Stimulated activated naive B cell treated with anti-CD40 and anti-IgM and Interleukin-4, amounts not matched to agents 10 μg/mL and 1 μg/mL and 100 μg/mL, for 72 hours (primary cell): ENCODE measurements at places on chromosomes 12 and 14.

- DNase-seq: no peak
Observed at GRCh38 chr14:92609955-92610354, 96.4 kb downstream of the RIN3 start.

DNA sequence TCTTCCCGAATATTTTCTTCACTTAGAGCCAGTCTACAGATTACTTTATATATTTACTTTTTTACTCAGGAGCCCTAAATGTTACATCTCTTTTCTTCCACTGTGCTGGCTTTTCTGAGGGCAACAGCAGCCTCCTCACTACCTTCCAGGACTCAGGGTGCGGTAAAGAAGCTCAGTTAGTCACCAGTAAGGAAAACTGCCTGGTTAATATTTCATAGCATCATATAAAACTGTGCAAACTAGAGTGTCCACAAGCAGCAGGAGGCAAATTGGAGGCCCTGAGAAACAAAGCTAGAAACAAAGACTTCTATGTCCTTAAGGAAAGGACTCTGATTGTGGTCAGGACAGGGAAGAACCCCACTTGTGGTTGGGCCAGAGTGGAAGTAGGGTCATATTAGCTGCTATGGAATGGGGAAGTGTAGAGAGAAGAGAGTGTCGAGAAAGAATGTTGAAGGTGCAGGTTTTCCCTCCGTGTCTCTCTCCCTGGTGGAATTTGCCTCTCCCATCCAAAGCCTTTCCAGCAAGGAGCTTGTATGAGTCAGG lies 220.1 kb downstream of the SLC15A4 start:
- no peak for DNase-seq

GRCh38 chr12:79547044-79547734 lies 143.6 kb downstream of the PAWR start:
- DNase-seq: no peak

GRCh38 chr14:23532658-23533057 lies 18.9 kb downstream of the ZFHX2 start:
- no peak for DNase-seq

- no peak for DNase-seq
Observed at GRCh38 chr12:19533567-19533966, 94.3 kb downstream of the AEBP2 start.

DNA sequence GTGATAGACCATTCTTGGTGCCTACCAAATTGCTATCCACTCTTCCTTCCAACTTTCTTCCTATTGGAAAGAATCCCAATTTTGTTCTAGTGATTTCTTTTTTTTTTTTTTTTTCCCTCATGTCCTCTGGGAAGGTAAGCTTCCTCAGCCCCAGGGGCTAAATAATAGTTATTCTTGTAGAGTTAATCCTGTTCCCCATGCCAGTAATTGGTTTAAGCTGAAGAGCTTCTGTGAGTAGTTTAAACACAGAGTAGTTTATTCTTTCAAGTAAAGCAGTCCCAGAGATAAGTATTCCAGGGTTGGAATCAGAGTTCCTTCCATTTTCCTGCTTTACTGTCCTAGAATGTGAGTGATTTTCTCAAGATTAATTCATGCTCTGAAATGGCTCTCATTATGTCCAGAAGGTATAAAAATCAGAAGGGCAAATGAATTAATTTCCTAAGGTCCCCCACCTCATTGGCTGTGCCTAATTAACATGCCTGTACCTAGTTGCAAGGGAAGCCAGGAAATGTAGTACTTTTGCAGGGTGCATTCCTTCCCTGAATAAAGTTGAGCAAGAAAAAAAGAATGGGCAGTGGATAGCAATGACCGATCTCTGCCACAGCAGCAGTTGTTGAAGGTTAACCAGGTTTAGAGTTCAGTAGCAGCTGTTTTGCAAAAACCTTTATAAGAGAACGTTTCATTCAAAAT lies 97.8 kb downstream of the PLEKHA5 start:
- DNase-seq: no peak

DNA sequence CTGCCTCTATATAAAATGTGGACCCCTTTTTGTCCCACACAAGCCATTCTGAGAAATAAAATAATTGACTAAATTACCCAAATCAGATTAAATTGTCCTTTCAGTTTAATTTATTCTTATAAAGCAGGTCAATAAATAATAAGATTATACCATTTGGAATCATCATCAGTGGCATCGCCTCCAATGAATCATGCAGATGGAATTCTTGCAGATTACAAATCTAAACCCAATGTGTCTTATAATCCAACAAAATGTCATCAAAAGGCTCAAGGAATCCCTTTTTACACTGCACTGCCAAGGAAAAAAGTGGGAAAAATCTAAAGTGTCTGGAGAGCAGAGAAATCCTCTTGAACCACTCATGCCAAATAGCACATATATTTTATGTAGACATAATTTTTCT lies 138.2 kb upstream of the TSPAN8 start:
- no peak for DNase-seq

GRCh38 chr14:68961781-68962584 lies 17.1 kb downstream of the ACTN1 start:
- no peak for DNase-seq

DNA sequence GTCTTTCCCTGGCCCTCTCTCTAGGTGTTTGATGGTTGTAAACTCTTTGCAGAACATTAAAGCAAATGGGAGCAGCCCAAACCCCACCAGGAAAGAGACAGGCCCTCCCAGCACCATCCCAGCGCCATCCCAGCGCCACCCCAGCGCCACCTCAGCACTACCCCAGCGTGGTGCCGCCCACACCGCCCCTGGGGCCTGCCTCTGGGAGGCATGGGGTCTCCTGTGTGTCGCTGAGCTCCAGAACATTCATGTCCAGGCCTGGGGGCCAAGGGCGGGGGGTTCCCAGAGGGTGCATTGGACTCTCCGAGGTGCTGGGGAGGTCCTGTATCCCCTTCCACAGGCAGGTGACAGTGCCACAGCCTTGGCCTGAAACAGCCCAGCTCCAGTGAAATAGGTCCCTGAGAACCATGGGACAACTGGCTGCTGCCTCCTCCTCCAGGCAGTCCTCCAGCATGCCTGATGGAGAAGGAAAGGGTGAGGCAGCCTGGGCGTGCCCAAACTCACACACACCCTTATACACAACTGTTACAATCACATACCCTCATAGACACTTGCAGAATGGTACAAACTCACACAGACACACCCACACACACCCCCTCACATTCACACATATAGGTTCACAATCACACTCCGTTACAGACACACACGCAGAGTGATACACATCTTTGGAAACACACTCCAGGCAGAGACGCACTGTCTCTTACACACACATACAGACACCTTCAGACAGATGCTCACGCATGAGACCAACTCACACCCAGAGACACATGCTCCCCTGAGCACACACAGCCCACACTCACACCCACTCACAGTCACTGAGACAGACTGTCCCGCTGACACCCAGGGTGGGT lies 44.4 kb upstream of the NCOR2 start:
- no peak for DNase-seq

GRCh38 chr12:127174881-127175280 lies 1092.1 kb upstream of the TMEM132C start:
- DNase-seq: no peak

DNA sequence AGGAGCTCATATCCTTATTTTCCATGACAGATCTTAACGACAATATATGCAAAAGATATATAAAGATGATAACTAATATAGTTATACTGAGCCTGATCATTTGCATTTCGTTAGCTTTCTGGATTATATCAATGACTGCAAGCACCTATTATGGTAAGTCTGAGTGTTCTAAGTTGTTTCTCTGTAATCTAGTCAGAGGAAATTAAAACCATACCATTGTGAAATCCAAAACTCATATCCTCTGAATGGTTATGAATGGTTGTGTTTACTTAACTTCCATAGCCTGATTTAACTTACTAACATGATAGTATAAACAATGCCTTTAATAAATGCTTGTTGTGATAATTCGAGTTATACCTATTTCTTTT lies 760 bp downstream of the TMEM19 start:
- no peak for DNase-seq

DNA sequence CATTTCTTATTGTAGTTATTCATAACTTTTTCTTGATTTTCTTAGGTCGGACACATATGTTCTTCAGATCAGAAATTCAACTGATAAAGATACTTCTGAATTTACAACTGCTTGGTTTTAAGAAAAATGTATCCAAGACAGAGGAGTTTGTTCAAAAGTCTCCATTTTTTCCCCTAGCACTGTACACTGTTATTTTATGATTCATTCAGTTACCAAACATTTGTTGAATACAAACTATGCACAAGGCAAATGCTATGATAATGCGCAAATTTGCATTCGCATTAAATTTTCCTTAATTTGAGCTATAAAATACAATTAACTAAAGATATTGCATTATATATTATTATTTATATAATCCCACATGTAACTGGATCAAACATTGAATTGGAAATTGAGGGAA lies 10.1 kb upstream of the PLEKHA5 start:
- DNase-seq: no peak

GRCh38 chr14:22502007-22502406 lies 87.0 kb downstream of the DAD1 start:
- no peak for DNase-seq

DNA sequence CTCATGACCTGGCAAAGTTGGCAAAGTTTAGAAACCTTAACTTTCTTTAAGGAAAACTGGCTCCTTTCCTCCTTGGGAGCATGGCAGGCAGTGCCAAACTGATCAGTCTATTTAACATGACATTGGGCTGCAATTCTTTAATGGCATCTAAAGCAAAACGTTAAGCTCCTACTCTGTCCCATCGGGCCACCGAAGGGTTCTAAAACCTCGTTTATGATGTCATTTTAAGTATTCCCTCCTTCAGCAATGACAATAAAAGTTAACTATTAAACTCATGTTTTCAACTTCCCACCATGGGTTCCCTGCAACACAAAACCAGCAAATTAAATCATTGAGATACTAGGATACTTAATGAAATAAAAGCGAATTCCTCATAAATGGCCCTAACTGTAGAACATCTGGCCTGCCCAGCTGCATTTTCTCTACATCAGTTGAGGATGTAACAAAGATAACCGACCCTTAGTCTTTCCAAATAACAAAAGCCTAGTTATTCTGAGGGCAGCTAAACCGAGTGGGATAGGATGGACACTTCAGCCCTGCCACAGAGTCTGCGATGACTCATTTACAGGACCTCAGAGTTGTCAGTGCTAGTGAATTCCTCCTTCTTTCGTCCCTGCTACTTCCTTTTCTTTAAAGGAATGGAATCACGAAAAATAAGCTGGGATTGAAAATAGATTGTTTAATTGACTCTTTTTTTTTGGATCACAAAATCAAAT lies 34.5 kb upstream of the RIC8B start:
- no peak for DNase-seq

GRCh38 chr14:99612071-99612737 lies 8.2 kb upstream of the CCDC85C start:
- no peak for DNase-seq

DNA sequence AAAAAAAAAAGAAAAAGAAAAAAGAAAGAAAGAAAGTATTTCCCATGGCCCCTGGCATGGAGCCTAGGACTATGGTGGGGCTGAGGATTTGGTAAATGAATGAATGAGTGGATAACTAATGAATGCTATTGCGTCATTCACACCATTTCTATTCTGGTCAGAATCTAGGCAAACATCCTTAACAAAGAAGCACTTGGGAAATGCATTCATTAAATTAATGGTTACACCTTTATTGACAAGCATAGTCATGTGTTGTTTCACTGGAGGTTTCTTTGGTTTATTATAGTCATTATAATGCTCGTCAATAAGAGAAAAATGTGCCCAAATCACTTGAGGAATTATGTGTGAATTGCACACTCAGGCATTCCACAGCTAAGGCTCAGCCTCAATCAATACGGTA lies 13.6 kb upstream of the AQP2 start:
- no peak for DNase-seq

DNA sequence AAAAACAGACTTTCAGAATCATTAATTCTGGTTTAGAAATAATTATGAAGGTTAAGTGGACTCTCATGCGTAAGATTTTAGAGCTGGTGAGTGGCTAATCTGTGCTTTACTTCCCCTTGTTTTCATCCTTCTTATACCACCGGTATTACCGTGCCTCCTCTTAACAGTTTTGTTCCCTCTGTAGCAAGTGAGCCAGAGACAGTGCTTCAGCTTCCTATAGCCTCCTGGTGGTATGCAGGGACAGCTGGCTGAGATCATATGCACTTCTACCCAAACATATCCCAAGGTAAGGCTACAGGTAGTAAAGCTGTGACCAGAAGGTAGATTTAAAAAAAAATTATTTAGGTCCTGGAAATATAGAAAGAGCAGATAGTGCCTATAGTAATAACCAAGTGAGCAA lies 55.2 kb downstream of the PDE3A start:
- DNase-seq: no peak

- no peak for DNase-seq
Observed at GRCh38 chr14:100641274-100641860, 54.1 kb upstream of the BEGAIN start.

GRCh38 chr14:31712244-31713127 lies 151.3 kb downstream of the NUBPL start:
- DNase-seq: no peak

- no peak for DNase-seq
Observed at GRCh38 chr12:52815676-52816588, 2.0 kb upstream of the KRT4 start.

DNA sequence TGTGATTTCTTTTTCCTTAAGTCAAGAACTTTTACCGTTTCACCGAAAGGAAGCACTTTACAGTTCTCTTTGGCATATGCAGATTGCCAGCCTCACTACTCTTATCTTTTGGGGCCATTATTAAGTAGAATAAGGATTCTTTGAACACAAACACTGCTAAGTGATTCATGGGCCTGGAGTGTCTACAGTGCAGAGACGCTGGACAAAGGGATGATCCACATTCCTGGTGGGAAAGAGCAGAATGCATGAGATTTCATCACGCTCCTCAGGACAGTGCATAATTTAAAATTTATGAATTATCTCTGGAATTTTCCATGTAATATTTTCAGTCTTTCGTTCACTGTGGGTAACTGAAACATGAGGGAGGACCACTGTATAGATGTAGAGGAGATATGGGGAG lies 90.2 kb downstream of the TTLL5 start:
- no peak for DNase-seq

GRCh38 chr12:131539381-131539780 lies 171.5 kb upstream of the SFSWAP start:
- no peak for DNase-seq

DNA sequence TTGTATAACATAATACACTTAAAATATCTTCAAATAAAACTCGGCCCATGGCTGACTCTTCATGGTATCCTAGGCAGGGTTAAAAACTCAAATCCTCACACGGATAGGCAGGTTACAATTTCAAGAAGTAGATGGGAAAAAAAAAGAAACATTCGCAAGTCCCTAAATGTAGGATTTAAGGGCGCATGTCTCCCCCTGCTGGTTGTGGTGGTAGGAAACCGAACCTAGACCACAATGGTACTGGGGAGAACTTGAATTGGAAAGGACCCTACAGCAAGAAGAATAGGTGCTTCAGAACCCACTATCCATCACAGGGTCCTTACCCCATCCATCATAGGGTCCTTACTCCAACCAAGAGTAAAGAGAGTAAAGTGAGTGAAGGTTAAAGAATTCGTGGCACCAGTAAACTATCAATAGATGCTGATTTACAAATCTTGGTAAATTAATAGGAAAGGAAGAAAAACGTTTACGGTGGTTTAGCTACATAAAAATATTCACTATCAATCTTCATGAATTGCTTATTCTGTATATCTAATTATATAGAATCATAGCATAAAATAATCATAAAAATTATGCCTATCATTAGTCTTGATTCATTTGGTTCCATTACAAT lies 3.3 kb upstream of the CIPC start:
- DNase-seq: peak; percentile 63
